ENCODE measurements at places on chromosomes 12 and 14.

DNA sequence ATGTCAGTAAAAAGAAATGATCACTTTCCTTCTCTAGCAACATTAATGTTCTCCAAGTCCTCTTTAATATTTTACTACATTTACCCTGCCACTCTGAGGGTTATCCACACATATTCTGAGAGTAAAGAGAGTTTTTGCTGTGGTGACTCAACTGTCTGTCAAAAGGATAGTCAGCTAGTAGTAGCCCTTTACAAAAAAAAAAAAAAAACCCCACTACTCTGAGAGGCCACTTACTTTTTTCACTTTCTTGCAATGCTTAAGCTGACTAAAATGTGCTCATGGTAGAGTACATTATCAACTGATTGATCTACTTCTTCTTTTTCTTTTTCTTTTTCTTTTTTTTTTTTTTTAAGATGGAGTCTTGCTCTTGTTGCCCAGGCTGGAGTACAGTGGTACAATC is 27.6 kb upstream of the PPM1A start:
- no peak for DNase-seq

GRCh38 chr12:77001276-77001675 is 64.1 kb downstream of the E2F7 start:
- no peak for DNase-seq

DNA sequence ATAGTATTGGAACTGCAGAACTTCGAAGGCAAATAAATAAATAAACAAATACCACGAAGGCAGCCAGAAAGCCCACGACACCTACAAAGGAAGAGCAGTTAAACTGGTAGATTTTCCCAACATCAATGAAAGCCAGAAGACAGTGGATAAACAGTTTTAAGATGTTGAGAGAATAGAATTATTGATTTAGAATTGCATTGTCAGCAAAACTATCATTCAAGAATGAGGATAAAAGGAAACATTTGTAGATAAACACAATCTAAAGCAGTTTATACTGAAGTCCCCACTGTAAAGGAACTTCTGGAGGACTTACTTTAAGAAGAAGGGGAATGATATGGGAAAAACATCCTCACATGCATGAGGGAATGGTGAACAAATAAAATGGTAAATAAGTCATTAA is 29.5 kb downstream of the CACNA2D4 start:
- no peak for DNase-seq

DNA sequence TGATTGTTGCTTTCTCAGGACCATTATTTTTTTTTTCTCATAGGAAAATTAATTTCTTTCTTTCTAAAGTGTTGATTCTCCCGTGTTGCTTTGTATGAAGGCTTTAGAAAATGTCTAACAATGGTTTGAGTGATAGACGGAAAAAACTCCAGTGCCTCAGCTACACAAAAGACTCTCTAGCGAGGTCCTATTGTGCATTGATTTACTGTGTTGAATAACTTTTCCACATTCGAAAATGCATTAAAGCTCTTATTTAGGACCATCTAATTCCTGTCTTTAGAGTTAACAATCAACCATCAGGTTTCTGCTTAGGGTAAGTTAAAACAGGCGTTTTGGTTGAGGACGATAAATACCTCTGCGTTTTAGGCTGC is 99.6 kb downstream of the PTPN11 start:
- DNase-seq: no peak

DNA sequence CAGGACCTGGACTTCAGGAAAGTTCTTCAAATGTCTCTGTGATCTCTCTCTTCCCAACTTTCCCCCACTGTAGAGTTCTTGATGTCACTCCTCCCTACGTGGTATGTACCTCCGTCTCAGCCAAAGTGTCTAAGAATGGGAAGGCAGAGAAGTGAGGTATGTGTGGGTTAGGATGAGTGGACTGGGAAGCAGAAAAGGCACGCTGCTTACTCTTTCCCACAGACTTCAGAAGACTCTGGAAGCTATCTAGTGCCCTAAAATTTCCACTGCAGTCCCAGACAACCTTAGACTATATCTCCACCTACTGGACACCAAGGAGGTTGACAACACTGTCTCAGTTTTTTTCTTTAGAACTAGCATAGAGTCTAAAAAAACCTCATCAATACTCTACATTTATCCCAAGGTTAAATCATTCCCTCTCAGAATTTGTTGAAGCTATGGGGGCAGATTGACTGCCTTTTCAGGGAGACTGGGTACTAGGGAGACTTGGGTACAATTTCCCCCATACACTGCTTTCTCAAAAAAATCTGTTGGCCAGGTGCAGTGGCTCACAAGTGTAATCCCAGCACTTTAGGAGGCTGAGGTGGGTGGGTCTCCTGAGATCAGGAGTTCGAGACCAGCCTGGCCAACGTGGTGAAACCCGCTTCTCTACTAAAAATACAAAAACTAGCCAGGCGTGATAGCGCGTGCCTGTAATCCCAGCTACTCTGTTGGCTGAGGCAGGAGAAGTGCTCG is 20.6 kb upstream of the ITGA5 start:
- no peak for DNase-seq

- DNase-seq: no peak
These were observed 293.2 kb downstream of the DPF3 start for GRCh38 chr14:72600551-72601330.

DNA sequence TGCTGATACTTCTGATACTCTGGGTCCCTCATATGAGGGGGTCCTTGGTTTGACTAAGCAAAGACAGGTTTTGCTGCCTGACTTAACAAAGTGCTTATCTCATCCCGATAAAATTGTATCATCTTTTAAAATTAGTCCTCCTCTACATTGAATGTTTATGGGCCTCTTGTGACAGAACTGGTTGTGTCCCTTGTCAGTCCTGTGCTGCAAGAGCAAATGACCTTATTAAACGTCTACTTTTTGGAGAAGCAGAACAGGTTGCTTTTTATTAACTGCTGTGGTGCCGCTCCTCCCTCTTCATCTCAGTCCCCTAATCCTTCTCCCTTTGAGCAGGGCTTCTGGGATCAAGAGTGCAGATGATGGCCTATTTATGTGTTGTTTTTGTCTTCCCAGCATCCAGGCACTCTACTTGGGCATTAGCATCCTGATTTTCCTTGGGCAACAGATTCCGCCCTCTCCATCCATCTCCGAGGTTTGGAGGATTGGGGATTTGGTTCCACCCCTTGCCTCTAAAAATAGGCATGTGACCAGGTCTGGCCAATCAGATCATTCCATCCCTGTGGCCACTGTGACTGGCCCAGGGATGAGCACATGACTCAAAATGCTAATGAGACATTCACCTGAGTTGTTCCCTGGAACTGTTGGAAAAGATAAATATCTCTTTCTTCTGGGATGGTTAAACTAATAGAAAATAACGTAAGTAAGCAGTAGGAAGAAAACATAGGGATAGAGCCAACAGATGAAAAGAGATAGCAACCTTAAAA is 2.9 kb upstream of the DENR start:
- no peak for DNase-seq
